ENCODE measurements at places on chromosomes 2 and 18. TPM values are rescaled to one million over a fixed set of nuclear protein-coding genes. Genes with fewer than 3 reads are reported as not detected.

- H3K4me3 ChIP-seq = no peak overlapping the region
- H3K36me3 ChIP-seq = no peaks in the 10 kb centered on the region
- H3K27ac ChIP-seq = no peak overlapping the region
- H3K27me3 ChIP-seq = no peaks in the 10 kb centered on the region
Observed at GRCh38 chr2:16565481-16565880, 100.2 kb downstream of the CYRIA start.

- H3K27me3 ChIP-seq = peaks cover 7% of the 10 kb centered on the region
- H3K4me3 ChIP-seq = no peak overlapping the region
- H3K27ac ChIP-seq = no peak overlapping the region
Observed at GRCh38 chr18:10420561-10421352, 33.7 kb upstream of the APCDD1 start.

The ZC3H6 gene
- 8.4 TPM for total RNA-seq

GRCh38 chr2:36387258-36387916 is 31.8 kb downstream of the CRIM1 start:
- H3K27ac ChIP-seq = no peak overlapping the region
- no peak for DNase-seq
- H3K4me3 ChIP-seq = no peak overlapping the region
- H3K36me3 ChIP-seq = no peaks in the 10 kb centered on the region

The ANKRD36 gene
- 60.5 TPM for total RNA-seq

GRCh38 chr2:238132463-238133450 is 5.7 kb upstream of the KLHL30 start:
- H3K4me1 ChIP-seq = no peaks in the 10 kb centered on the region
- H3K4me3 ChIP-seq = no peak overlapping the region
- DNase-seq = no peak
- H3K27ac ChIP-seq = no peak overlapping the region
- no peaks in the 10 kb centered on the region for H3K27me3 ChIP-seq

GRCh38 chr2:46686811-46687210 is 207.4 kb downstream of the TMEM247 start:
- H3K4me3 ChIP-seq = no peak overlapping the region
- H3K27me3 ChIP-seq = peaks cover 33% of the 10 kb centered on the region
- DNase-seq = no peak
- H3K27ac ChIP-seq = no peak overlapping the region

- peaks cover 48% of the 10 kb centered on the region for H3K27me3 ChIP-seq
- H3K4me3 ChIP-seq = no peak overlapping the region
- peaks cover 16% of the 10 kb centered on the region for H3K36me3 ChIP-seq
- no peak for DNase-seq
- peaks cover 30% of the 10 kb centered on the region for H3K4me1 ChIP-seq
Observed at GRCh38 chr2:145412155-145412554, 892.2 kb upstream of the ZEB2 start.

GRCh38 chr2:202373490-202373889 is 2.6 kb upstream of the BMPR2 start:
- no peak overlapping the region for H3K4me3 ChIP-seq
- H3K4me1 ChIP-seq = peaks cover 16% of the 10 kb centered on the region
- H3K36me3 ChIP-seq = no peaks in the 10 kb centered on the region
- H3K27me3 ChIP-seq = peaks cover 10% of the 10 kb centered on the region

The COPS9 gene
- total RNA-seq = 129 TPM
